Left cardiac atrium (tissue), 4 donors: ENCODE measurements at places on chromosomes 16 and 17.

DNA sequence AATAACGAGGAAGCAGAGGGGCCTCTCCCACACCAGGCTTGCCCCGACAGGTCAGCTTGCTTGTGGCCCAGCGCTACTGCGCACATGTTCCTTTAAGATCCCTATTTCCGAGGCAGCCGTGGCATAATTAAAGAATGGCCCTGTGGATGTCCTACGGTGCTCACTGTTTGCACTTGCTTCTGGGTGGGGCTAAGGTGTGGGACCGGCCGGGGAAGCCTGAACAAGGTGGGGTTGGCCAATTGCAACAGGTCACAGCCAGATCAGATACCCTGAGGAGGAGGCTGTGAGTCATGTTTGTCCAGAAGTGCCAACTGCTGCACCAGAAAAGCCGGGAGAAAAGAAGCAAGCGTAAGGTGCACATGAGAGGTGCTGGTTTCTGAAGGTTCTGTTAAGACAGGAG is 158.5 kb upstream of the CACNG5 start:
- DNase-seq, result no peak

DNA sequence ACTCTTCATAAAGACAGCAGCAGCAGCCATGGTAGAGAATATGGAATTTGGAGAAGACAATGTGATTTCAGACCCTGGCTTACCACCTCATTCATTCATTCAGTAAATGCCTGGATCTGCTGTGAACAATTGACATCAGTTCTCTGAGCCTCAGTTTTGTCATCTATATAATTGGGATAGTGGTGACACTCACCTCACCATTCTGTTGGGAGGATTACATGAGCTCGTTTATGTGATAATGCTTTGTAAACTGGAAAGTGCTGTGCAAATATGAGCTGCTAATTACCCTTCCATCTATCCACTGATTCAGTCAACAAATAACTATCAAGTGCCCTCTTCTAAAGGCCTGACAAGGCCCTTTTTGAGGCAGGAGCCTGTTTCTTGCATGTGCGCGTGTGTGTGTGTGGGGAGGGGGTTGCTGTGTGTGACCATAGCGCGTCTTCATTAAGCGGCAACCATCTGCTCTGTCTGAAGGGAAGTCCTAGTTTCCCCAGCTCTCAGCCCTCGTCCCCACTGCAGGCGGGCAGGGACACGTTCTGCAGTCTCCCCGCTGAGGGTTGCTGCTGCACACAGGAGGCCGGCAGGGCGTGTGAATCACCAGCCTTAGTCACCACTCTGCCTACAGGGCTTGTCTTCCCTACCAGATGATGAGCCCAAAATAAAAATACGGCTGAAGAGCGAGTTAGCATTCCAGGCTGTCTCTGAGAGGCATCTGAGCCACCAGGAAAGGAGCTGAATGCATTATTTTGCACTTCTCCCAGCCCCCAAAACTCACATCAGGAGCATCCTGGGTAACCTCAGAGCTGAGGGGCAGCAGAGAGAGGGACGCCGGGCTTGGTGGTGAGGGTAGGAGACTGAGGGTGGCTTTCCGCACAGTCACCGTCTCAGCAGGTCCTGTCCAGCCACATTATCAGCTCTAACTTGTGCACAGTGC is 19.9 kb downstream of the ARL4D start:
- peak; percentile 69 for DNase-seq

GRCh38 chr17:15260376-15261257 is 4.5 kb downstream of the PMP22 start:
- DNase-seq, result peak; percentile 92

DNA sequence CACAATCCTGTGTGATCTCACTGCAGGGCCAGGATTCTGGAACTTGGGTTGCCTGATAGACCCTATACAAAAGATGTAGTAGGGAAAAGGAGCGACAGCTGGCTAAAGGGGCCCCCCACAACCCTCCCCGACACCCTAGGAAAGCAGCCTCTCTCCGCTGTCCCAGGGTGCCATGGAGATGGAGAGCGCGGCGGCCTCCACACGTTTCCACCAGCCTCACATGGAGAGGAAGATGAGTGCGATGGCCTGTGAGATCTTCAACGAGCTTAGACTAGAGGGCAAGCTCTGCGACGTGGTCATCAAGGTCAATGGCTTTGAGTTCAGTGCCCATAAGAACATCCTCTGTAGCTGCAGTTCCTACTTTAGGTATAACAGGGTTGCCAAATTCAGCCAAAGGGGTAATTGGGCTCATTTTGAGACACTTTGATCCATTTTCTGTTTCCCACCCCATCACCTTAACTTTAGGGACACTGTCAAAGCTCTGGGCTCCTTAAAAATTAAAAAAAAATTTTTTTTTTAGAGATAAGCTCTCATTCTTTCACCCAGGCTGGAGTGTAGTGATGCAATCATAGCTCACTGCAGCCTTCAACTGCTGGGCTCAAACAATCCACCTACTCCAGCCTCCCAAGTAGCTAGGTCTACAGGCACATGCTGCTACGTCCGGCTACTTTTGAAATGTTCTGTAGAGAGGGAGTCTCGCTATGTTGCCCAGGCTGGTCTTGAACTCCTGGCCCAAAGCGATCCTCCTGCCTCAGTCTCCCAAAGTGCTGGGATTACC is at the start of gene KLHL10:
Gene KLHL10, plus strand, starts transcription at position 65 of the 778 bp plus-strand sequence. Its CDS starts 108 bp downstream, at position 173.
- DNase-seq, result no peak

DNA sequence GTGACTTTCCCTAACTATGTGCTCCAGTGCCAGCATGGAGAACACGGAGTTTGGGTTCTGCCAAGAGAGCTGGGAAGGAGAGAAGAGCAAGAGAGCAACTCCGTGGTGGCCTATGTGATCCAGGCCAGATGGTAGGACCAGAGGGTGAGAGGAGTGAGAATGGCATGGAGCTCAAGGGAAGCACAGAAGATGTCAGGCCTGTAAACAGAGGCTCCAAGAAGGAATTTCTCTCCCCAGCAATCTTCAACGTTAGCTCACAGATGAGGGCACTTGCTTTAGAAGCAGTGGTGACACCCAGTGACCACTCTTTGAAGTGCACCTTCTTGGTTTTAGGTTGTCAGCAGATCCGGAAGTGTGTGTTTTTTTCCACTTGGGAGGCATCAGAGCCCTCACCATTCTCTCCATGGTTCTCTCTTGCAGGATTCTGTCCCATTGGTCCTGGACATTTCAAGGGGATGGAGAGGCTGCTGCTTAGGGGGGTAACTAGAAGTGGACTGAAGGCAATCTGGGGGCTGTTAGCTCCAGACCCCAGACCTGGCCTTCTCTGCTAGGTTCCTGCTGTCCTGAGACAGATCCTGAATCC is 18.1 kb upstream of the TMEM98 start:
- DNase-seq, result peak; percentile 73

DNA sequence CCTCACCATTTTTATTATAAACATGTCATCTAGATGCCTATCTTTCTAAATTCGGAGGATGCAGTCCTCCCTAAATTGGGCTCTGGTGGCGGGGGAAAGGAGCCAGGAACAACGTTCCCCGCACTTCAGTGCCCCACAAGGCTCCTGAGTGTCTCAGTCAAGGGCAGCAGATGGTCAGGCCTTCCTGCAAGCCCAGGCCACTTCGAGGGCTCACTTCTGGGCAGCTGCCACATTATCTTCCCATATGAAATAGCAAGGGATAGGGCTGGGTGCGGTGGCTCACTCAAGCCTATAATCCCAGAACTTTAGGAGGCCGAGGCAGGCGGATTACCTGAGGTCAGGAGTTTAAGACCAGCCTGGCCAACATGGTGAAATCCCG is 32.3 kb downstream of the FBXO31 start:
- DNase-seq, result no peak

GRCh38 chr16:10169904-10170410 is 12.3 kb downstream of the GRIN2A start:
- no peak for DNase-seq

GRCh38 chr17:50559674-50560184 is 786 bp upstream of the CACNA1G start:
- DNase-seq, result peak; percentile 76

GRCh38 chr16:35342012-35342411 is 1882.6 kb downstream of the TP53TG3F start:
- DNase-seq, result no peak

DNA sequence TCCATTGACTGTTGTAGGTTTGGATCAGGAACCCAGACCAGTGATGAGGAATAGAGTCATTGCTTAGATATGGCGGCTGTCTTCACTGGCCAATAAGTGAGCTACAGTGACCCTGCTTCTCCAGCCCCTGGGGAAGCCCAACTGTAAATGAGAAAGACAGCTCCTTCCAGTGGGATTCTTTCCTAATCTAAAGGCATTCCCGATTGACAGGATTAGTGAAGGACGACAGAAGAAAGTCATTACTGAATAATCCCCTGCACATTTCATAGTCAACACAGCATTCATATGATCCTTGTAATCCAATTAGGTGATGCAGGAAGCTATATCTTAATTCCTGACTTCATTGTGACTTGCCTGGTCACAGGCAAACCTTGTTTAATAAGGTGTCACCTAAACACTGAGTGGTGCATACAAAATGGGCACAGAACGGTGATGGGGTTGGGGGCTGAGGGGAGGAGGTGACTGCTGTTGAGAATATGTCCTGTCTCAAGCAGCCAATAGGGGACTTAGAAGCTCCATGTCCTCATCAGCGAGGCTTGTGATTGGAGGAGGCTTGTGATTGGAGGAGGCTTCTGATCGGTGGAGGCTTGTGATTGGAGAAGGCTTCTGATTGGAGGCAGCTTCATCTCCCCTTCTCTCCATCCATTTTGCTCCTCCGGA is 242.6 kb downstream of the XYLT1 start:
- DNase-seq, result no peak

DNA sequence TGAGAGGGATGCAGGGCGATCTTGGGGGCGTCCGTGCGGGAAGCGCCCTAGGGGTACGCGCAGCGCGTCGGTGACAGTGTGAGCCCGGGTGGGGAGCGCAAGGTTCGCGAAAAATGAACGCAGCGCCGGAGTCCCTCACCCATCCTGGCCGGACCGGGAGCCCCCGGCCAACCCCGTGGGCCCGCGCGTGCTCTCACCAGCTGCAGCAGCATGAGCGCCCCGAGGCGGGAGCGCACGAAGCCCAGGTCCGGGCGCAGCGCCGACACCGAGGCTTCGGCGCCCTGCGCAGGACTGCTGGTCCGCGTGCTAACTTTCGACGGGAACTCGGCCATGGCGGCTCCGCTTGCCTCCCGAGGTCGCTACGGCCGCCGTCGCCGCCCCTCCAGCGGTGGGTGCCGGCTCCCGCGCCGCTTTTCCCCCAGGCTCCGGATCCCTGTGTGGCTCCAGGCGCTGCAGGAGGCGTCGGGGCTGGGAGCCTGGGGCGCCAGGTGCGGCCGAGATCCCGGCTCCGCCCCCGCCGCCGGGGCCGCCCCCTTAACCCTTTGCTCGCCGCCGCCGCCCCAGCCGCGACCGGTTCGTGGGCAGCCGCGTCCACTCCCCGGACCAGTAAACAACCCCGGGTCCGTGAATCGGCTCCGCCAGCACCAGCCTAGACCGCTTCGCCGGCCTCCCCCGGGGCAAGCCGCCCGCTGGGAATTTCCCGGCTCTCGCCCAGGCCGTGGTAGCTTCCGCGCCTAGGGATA is at the start of gene PLLP:
Gene PLLP, minus strand, starts transcription at position 464 of the 743 bp plus-strand sequence. Its CDS starts 132 bp downstream, at position 332.
- peak; percentile 40 for DNase-seq

DNA sequence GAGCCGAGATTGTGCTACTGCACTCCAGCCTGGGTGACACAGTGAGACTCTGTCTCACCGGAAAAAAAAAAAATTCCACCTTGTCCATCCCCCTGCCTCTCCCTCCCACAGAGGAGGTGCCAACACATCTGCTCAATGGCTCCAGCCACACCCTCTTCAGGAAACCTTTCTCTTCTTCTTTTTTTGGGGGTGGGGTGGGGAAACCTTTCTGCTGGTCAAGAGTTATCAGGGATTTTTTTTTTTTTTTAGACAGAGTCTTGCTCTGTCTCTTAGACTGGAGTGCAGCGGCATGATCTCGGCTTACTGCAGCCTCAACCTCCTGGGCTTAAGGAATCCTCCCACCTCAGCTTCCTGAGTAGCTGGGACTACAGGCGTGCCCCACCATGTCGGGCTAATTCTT is 18.7 kb downstream of the TNS4 start:
- no peak for DNase-seq

GRCh38 chr17:44307387-44308186 is 814 bp upstream of the RUNDC3A start:
- DNase-seq, result no peak

DNA sequence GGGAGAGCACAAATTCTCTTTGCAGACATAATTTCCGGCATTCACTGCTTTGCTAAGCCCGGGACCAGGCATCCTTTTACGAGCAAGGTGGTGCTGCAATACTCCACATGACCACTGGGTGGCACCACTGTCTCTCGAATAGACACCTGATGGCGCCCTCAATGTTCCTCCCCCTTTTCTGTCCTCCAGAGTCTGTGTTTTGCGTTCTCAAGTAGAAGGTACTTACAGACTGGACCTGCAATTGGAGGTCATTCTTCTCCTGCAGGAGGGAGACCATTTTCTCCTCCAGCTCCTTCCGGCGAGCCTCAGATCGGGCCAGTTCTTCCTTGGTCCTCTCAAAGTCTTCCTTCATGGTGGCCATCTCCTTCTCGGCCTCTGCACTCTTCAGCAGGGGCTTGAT is 45.2 kb downstream of the MYH13 start:
- peak; percentile 81 for DNase-seq

DNA sequence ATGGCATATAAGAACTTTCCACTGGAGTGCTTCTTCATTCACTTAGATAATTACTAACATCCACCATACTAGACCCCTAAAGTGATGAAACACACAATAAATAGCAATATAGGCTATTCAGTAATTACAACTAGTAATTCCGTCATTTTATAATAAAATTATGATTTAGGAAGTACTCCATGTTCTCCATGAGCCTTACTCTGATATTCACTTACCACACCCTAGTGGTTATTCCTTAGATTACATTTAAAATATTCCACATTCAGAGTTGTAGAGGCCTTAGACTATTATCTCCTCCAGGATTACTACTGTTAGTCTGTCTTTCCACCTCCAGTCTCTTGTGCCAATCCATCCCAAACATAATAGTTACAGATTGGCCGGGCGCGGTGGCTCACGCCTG is 62.4 kb downstream of the STH start:
- no peak for DNase-seq

DNA sequence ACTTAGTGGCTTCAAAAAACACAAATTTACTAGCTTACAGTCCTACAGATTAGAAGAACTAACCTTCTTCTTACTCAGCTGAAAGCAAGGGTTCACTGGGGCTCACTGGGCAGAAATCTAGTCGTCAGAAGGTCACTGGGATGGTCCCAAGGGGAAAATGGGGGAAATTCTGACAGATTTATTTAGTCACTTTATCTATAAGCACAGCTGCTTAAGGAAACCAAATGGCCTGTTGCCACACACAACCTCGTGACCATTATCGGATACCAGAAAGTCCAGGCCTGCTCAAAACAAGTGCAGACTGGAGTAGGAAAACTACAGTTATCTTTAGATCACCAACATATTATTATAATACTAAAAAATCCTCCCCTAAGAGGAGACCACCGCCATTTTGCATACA is 374.6 kb upstream of the ASIC2 start:
- DNase-seq, result peak; percentile 47
